Activated T-cell treated with anti-CD3 and anti-CD28 coated beads, Interleukin-2, amount 50 U/mL, for 4 hours (primary cell): ENCODE measurements at places on chromosomes 1 and 21. TPM values are rescaled to one million over a fixed set of nuclear protein-coding genes. Genes with fewer than 3 reads are reported as not detected.

DNA sequence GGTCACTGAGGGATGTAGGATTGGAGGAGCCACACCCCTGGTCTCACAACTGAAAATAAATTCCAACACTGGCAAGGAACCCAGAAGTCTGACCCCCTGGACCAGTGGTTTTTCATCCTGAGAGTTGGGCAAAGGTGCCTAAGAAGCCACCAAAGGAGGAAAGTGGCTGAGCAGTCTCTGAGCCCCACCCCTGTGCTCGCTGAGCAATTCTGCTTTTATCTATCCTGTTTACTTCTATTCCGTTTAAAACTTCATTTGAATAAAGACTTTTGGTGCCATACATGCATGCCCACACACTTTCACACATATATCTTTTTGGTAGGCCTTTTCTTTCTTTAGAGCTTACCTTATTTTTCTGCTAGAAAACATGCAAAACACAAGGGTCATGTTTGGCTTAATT, 13.9 kb upstream of the CD53 start:
- no peak for DNase-seq

GRCh38 chr1:85342207-85342606, 65.8 kb upstream of the BCL10 start:
- DNase-seq, result no peak

- no peak for DNase-seq
Observed at GRCh38 chr1:186420923-186421322, 40.0 kb downstream of the PDC start.

DNA sequence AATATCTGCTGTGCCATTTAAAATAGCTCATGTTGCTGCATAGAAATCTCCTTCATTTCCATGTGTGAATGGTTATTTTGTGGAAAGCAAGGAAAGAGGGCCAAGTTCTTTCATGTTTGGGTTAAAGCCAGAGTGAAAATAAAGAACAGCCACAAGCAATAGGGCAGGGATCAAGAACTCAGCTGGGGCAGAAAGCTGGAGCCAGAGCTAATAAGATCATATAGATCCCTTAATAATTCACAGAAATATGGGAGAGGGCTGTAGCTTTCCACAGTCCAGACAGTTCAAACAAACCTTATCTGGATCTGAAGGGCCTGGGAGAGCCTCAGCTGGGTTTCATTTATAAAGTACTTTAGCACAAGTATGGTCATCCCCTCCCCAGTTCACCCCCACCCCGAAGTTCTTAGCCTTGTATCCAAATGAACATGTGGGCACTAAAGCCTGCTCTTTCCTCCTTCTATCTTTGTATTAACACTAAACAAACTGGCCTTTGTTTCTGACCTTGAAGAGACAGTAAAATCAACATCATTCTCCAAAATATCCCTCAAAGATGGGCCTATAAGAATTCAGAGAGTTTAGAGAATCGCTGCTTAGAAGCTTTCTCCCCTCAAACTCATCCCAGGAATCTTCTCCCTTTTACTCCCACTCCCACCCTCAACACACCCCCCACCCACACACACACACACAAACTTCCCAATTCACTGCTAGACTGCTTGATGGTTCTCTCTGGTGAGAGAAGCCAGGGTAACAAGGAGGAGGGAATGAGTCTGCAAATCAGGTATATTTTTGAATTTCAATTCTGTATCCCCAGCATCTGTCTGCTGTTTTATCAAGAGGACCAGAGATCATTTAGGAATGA, 41.7 kb downstream of the UTP25 start:
- no peak for DNase-seq

- DNase-seq, result no peak
Observed at GRCh38 chr1:61138921-61139774, 56.8 kb downstream of the NFIA start.

- no peak for DNase-seq
Observed at GRCh38 chr1:233440951-233441401, 113.5 kb downstream of the MAP3K21 start.

Gene DONSON
- total RNA-seq, result 20.9 TPM

Gene S100A14
- 0.43 TPM for total RNA-seq

Gene FNDC5
- not detected for total RNA-seq

Gene KNCN
- not detected for total RNA-seq

Gene CDC7
- 20.1 TPM for total RNA-seq

Gene RGS1
- 31.7 TPM for total RNA-seq
